ENCODE measurements at places on chromosomes 2 and 18.

DNA sequence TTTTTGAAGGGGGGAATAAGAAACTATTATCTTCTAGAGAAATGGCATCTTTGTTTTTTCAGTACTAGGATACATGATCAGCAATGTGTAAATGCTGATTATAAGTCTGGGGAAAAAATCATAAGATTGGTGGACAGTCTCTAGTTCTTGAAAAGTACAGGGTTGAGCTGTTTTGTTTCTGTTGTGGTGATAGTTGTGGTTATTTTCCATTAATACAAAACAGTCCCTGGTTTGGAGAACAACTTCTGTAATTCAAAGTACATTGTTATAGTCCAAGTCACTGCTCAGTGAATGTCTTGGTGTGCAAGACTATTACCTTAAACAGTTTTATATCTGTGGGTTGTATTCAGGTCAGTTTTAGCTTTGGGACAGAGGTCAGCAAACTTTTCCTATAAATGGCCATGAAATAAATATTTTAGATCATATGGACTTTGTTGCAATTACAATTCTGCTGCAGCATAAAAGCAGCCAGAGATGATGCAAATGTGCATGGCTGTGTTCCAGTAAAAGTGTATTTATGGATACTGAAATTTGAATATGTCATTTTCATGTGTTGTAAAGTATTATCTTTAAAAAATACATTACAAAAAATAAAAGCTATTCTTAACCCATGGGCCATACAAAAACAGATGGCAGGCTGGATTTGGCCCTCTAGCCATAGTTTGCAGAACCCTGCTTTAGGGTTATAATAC, 111.0 kb downstream of the CERS6 start:
- no peak for DNase-seq

- DNase-seq = no peak
Measured at GRCh38 chr18:10401521-10401920, 52.9 kb upstream of the APCDD1 start.

DNA sequence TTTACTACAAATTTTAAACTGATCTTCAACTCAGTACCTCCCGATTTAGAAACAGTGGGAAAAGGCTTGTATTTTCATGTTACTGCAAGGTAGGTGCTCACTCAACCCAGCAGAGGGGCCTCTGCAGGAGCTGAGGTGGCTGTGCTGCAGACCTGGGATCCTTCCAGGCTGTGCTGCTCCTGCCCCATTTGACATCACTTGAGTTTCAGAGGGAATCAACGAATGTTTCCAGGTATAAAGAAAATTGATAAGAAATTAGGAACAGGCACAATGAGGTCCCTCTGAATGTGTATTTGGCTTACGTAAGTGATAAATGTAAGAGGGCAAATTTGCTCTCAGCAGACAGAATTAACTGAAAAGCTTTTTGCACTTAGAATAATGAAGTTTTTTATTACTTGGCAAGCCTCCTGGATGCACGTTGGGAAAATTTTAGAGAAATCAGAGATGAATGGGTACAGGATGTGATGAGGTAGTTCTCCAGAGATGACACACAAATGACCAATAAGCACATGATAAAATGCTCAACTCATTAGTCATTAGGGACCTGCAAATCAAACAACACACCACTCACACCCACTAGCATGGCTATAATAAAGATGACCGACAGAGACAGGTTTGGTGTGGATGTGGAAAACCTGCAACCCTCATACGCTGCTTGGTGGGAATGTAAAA, 114.0 kb downstream of the NOL10 start:
- no peak for DNase-seq

GRCh38 chr2:207397917-207398655, 131.7 kb upstream of the CREB1 start:
- no peak for DNase-seq

- DNase-seq = no peak
Measured at GRCh38 chr2:45352506-45352905, 258.6 kb downstream of the SRBD1 start.

DNA sequence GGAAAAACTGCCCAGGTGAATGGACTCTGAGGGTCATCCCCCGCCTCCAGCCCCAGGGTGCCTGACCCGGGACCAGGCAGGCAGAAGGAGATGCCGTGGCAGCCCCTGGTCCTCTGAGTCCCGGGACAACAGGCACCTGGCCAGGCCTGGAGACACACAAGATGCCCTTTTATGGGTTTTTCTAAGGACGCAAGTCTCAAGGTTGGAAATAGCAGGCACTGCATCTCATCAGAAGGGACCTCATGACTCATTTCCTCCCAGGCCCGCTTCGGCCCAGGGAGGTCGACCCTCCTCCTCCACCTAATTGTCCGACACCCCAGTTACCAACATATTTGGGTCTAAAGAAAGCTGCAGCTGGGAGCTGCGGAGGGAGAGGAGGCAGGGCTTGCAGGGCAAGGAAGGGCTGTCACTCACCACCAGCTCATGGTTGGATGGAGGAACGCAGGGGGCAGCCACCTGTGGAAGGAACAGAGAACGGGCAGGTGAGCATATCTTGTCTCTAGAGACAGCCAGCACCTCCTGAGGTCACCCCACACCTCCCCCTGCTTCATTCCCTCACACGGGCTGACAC, 82.9 kb downstream of the TNS1 start:
- DNase-seq = no peak

GRCh38 chr18:69564602-69565001, 163.9 kb downstream of the DOK6 start:
- no peak for DNase-seq

DNA sequence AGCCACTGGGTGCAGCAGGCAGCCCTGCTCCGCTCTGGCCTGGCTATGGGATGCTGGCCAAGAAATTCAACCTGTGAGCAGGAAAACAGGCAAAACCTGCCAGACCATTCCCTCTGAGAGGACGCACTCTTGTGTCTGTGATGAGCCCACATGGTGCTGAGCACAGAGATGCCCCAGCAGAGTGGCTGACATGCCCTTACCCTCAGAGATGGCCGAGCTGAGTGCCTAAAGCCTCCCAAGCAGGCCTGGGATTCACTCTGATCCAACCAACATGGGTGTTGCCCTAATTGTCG, 34.3 kb upstream of the TAF1B start:
- DNase-seq = no peak

GRCh38 chr2:86221066-86221684, 21.9 kb downstream of the MRPL35 start:
- peak; percentile 56 for DNase-seq

GRCh38 chr2:203543898-203544328, 8.8 kb upstream of the RAPH1 start:
- DNase-seq = no peak

- DNase-seq = no peak
Measured at GRCh38 chr18:35711227-35711626, 129.7 kb downstream of the GALNT1 start.
